ENCODE measurements at places on chromosomes 12 and 14. TPM values are rescaled to one million over a fixed set of nuclear protein-coding genes. Genes with fewer than 3 reads are reported as not detected.

Gene SBNO1
- 31.6 TPM for total RNA-seq

GRCh38 chr12:109020146-109020795 is 597 bp downstream of the SVOP start:
- no peak overlapping the region for H3K27ac ChIP-seq
- DNase-seq: no peak
- no peaks in the 10 kb centered on the region for H3K27me3 ChIP-seq
- no peak overlapping the region for H3K4me3 ChIP-seq

DNA sequence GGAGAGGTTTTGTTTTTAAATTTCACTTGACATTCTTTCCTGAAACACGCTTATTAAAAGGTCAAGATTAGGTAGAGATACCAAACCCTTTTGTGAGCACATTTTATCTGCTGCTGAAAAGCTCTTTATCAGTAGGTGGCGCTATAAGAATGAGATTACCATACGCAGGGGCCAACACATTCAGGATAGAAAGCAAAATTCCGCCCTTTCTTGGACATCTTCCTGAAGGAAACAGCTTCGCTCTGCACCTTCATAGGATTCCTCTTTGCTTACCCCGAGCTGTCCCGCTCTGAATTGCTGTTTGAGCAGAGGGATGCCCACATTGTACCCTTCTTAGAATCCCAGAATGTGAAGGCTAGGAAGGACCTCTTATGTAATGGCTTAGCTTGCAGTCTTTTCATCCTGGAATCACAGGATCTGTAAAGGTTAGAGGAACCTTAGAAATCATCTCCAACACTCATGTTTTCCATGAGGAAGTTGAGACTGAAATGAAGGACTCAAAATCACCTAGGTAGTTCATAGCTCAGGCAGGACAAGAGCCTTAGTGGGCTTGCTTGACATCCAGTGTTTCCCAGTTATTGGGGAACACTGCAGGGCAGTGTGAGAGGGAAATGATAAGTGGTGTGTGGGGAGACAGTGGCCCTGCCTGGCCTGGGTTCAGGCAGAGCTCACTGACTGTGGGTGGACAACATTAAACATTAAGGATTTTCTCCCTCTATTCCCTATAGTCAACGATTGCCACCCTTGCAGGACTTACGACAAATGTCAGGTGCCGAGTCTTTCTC is 38.7 kb upstream of the CRY1 start:
- DNase-seq: no peak
- no peaks in the 10 kb centered on the region for H3K4me1 ChIP-seq
- no peak overlapping the region for H3K4me3 ChIP-seq
- no peaks in the 10 kb centered on the region for H3K36me3 ChIP-seq
- no peaks in the 10 kb centered on the region for H3K27me3 ChIP-seq
- no peak overlapping the region for H3K27ac ChIP-seq

DNA sequence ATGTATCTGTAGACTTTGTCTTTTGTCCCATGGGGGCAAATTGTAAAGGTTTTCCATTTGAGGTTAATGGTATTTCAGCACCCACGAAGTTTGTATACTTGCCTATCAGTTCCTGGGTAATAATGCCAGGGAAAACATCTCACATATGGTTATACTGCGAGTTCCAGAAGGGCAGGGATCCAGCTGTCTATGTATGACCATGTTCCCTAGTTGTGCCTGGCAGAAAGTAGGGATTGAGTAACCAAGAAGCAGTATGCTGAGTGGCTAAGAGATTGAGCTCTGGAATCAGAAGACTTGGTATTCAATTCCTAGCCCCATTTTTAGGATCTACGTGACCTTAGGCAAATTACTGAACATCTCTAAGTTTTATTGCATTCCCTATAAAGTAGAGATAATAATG is 173.2 kb upstream of the PWP1 start:
- no peaks in the 10 kb centered on the region for H3K36me3 ChIP-seq
- no peak overlapping the region for H3K4me3 ChIP-seq
- no peak for DNase-seq
- no peak overlapping the region for H3K27ac ChIP-seq
